NCI-H1930 (cell line): ENCODE measurements at places on chromosomes 16 and 17.

DNA sequence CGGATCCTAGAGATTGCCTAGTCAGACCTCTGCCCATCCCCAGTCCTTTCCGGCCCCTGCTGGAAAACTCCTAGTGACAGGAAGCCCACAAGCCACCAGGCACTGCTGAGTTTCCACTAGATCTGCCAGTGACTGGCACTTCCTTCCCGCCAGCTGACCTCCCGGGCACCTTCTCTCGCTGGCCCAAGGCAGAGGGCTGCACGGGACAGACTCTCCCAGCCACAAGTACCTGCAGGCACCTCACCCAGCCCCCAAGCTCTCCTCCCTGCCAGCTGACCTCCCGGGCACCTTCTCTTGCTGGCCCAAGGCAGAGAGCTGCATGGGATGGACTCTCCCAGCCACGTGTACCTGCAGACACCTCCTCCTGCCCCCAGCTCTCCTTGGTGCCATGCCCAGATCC is 66.3 kb upstream of the DOC2B start:
- no peak for DNase-seq

DNA sequence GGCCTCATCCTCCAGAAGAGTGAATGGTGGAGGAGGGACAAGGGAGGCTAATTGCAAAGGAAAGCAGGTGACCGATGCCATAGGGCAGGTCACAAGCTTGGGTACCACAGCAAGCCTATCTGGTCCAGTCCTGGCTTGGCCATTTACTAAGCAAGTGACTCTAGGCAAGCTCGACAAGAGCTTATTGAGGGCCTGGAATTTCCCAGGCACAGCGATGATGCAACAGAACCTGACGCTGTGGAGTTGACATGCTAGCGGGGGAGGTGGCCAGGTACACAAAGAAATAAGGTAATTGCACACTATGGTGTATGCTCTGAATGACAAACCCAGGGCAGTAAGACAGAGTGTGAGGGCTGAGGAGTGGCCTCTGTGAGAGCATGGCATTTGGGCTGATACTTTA is 98.5 kb downstream of the PGS1 start:
- peak; percentile 12 for DNase-seq

GRCh38 chr16:5490499-5490898 is 392.9 kb upstream of the EEF2KMT start:
- DNase-seq = no peak

DNA sequence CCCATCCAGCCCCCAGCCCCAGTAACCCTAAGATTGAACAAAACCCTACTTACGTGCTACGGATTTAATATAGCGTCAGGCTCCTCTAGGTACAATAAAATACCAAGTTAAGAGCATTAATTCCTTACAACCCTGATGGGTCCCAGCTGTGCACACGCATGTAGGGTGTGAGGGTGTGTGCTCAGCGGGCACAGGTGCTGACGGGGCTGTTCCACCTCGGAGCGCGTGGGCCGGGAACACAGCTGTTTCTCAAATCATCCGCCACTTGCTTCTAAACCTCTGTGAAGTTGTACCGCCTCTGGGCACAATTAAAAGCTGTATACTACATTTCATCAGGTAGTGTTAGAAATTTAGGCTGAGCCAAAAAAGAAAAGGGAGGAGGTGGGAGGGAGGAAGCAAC is 478.6 kb downstream of the MAF start:
- DNase-seq = no peak

DNA sequence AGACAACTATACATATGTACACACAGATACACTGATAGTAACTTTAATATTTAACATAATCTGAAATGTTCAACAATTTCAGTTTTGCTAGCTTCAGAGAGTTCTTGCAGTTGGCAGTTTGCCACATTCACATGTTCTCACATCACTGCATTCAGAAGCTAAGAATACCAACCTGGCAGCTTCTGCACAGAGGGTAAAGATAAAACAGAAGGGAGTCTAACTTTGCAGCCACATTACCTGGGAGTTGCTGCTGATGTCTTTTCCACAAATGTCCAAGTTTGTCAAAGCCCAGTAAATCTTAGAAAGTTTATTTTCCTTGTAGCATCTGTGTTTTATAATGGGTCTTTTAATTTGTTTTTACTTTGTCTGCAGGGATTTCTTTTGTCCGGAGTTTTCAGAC is 332.0 kb downstream of the BCAS3 start:
- DNase-seq = no peak

DNA sequence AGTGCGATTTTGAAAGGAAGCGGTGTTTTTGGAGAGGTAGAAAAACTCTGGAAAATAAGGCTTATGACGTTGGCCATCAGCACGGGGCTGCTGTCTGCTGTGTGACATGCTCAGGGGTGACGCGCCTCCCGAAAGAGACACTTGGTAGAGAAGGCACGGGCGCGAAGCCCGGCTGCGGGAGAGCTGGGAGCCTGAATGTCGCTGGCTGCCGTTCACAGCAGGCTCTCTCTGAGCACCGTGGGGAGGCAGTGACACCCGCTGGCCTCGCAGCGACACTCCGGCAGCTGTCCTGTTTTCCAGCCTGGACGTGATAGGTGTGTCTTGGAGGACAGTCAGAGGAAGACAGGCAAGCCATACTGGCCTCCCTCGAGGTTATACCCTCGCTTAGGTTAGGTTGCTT is 759.1 kb upstream of the RBFOX1 start:
- peak; percentile 48 for DNase-seq
